ENCODE measurements at places on chromosomes 2 and 18.

DNA sequence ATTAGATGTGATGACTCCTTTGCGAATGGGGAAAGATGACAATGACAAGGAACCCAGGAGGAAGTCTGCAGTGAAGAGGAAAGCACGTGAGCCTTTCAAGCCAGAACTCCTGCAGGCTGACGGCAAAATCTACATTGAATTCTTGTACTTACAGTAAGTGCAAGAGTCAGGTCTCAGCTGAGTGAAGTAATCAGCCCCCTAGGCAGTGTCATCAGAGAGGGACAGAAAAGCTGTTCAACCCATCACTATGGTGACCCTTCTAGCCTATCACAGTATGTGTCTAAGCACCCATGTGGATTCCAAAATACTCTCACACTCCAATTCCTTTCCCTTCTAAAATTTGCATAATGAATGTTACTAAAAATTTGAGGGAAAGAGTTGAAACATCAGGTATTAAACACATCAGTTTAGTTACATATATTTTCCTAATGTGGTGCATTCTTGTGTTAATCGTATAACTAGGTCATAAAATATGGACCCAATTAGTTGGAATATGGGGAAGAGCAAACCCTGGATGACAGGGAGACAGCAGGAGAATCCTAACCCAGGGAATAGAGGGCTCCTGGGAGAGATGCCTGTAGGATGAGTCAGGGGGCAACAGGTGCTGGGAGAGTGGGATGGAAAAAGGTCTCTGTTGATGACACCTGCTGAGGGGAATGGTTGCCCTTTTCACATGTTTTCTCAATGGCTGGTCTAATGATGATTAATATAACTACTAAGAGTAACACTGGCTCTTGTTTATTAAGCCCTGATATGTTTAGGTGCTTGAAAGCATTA is 39.5 kb downstream of the VWC2L start:
- DNase-seq = no peak

DNA sequence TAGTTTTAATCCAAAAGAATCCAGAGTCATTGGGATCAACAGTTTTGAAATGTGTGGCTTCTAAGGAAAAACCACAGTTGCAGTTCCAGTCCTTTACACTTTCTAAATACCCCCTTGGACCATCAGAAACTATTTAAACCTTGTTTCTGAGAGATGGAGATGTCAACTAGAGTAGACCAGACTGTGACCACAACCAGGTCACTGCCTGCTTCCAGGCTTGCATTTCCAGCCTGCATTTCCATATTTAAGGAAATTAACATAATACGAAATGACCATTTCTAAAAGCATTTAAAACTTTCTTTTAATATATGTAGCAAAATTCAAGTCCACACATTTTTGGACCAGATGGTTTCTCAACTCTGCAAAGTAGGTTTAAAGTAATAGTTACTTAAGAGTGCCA is 38.4 kb downstream of the ADD2 start:
- DNase-seq = no peak

GRCh38 chr2:20141056-20141762 is 83.7 kb downstream of the SDC1 start:
- no peak for DNase-seq

DNA sequence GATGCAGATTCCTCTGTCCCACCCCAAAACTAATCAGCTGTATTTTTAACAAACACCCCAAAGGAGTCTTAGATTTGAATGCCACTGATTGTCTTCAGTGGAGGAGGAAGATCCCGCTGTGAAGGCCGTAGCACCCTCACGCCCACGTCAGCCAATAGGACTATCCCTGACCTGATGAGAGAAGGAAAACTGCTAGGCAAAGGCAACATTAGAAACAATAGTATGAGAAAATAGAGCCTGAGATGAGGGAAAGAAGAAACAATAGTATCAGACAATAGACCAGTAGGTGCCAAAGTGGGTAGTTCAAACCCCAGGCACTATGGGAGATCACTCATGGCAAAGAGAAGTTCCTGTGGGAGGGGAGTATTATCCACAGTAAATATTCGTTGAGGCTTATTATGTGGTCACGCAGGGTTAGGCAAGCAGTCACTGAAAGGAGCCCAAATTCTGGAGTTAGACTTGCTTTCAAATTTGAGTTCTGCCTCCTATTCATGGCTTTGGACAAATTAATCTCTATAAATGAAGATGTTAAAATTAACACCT is 2.8 kb downstream of the PCBP1 start:
- no peak for DNase-seq

DNA sequence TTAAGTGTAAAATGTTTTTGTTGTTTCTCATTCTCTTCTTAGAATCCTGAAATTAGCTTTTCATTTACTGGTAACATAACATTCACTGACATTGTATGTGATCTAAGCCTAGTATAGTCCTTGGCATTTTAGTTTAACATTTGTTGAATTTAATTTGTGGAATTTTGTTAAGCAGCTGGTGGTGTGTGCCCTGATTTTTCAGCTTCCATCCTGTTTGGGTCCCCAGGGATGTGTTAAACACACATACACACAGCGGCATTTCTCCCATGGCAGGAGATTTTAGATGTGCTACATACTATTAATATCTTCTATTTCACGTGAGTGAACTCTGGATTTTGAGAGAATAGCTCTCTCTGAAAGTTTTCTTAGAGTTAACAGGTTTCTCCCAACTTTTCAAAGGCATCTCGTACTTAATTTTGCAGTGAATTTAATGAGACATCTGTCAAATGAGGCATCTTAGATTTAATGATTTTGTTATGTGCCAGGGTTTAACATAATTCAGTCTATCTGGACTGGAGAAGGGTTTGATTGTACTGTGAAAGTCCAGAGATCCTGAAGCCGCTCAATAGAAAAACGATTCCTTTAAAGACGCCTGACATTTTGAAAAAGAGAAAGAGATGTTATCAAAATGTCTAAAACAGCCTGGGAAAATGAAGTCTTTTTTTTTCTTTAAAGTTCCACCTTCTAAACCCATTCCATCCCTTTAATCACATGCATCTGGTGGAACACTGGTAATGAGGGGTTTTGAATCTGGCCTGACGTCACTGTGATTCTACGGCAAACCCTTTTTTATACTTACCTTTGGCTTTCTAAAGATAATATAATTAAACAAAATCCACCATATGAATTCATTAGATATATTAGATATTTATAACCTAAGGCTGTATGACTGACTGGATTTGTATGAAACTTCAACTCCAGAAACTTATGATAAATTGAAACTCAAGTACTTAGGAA is 6.8 kb downstream of the PHLPP1 start:
- DNase-seq = no peak

GRCh38 chr2:160279813-160280465 is 79.9 kb upstream of the ITGB6 start:
- no peak for DNase-seq

DNA sequence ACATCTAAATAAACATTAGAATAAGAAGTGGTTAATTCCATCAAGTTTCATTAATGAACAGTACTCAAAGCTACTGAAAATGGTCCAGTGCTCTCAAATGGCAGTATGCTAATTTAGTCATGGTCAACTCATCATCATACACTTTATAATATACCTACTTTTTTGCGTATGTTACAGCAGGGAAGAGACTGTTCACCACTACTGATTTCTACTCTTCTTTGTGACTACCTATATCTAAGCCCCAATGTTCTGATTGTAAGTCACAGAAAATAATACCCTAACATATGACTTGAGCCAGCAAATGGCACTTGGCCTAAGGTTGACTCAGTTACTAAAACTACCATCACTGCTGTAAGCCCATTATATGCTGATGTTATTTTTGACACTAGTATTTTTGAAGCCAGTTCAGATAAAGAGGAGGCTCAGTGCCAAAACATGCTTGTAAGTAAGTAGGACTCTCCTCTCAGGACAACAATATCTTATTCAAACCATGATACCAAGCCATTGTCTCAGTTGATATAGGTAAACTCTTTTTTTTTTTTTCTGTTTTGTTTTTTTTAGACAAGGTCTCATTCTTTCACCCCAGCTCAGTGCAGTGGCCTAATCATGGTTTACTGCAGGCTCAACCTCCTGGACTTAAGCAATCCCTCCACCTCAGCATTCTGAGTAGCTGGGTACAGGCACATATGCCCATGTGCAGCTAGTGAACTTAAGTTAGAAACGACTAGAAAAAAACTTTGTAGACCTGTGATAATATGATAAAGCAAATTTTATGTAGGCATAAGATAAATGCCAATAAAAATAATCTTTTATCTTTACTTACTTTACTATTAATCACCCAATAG is 266.9 kb downstream of the ZNF385B start:
- DNase-seq = no peak

- no peak for DNase-seq
These were observed 179.6 kb downstream of the DSC3 start for GRCh38 chr18:30862900-30863299.

DNA sequence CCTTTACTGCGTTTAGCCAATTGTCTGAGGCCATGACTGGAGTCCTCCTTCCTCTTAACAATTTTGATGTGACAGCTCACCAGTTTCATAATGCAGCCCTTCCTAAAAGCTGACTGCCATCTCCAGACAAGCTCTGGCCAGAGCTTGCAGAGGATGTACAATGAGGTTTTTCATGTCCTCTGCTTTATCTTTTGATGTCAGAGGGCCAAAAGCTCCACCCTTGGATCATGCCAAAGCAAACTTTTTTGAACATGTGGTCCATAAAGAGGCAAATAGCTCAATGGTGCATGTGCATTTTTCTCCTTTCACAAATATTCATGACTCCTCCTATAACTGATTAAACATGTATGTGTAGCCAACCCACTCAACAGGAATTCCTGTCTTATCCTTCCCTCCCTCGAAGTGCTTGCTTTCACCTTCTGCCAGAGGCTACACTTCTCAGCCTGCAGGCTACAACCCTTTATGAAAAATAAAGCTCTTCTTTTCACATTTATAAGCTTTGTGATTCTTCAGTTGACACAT is 266.2 kb downstream of the FBXO15 start:
- no peak for DNase-seq

- no peak for DNase-seq
These were observed 95.4 kb downstream of the ITGB1BP1 start for GRCh38 chr2:9327873-9328352.

DNA sequence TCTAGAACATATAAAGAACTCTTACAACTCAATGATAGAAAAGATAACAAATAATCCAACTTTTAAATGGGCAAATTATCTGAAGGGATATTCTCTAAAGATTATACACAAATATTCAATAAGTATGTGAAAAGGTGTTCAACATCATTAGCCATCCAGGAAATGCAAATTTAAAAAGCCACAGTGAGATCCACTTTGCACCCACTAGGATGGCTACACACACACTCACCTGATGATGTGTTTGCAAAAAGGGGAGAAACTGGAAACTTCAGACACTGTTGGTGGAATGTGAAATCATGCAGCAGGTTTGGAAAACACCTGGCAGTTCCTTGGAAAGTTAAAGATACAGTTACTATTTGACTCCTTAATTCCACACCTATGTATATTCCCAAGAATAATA is 87.2 kb upstream of the GYPC start:
- no peak for DNase-seq

GRCh38 chr18:63074981-63075404 is 244.6 kb downstream of the BCL2 start:
- DNase-seq = peak; percentile 17
